ENCODE measurements at places on chromosomes 4 and X. TPM values are rescaled to one million over a fixed set of nuclear protein-coding genes. Genes with fewer than 3 reads are reported as not detected.

The CLDN34 gene
- not detected for polyA plus RNA-seq

The CYSLTR1 gene
- polyA plus RNA-seq = 10.7 TPM

The ARHGAP36 gene
- polyA plus RNA-seq = not detected

The ASMT gene
- polyA plus RNA-seq = 1.2 TPM

The EFHC2 gene
- polyA plus RNA-seq = 0.12 TPM

The MAGEA2 gene
- not detected for polyA plus RNA-seq

The SLC26A1 gene
- polyA plus RNA-seq = not detected

The TACR3 gene
- not detected for polyA plus RNA-seq

The MMRN1 gene
- polyA plus RNA-seq = 0.23 TPM

The BEND2 gene
- polyA plus RNA-seq = not detected

The DUX4 gene
- not detected for polyA plus RNA-seq

The UBQLN2 gene
- polyA plus RNA-seq = 22.4 TPM

The RTL3 gene
- polyA plus RNA-seq = not detected

The FAT4 gene
- polyA plus RNA-seq = not detected

The PCDH10 gene
- polyA plus RNA-seq = not detected

The SATL1 gene
- 0.04 TPM for polyA plus RNA-seq

The GAGE12E gene
- not detected for polyA plus RNA-seq

The EREG gene
- polyA plus RNA-seq = 0.33 TPM

The ENAM gene
- not detected for polyA plus RNA-seq

The TMPRSS11A gene
- polyA plus RNA-seq = not detected

The USP27X gene
- 1.6 TPM for polyA plus RNA-seq

The TRIM61 gene
- 0.16 TPM for polyA plus RNA-seq

The STAP1 gene
- polyA plus RNA-seq = 52.6 TPM

The SULT1B1 gene
- polyA plus RNA-seq = 0.26 TPM

The JCHAIN gene
- polyA plus RNA-seq = 441 TPM

The NHSL2 gene
- polyA plus RNA-seq = 0.16 TPM

The DCTD gene
- 77.1 TPM for polyA plus RNA-seq

The PABPC1L2A gene
- polyA plus RNA-seq = not detected

The RAB39B gene
- polyA plus RNA-seq = 2.0 TPM

The MAGEA12 gene
- not detected for polyA plus RNA-seq

The VSIG1 gene
- polyA plus RNA-seq = 5.4 TPM

The ZNF185 gene
- 2.7 TPM for polyA plus RNA-seq

The ZNF157 gene
- 0.52 TPM for polyA plus RNA-seq

The TLR10 gene
- polyA plus RNA-seq = 24.9 TPM

The CCNA2 gene
- 0.42 TPM for polyA plus RNA-seq

The GABRG1 gene
- not detected for polyA plus RNA-seq

The PNMA3 gene
- 3.8 TPM for polyA plus RNA-seq

The SFRP2 gene
- not detected for polyA plus RNA-seq

The PDCL2 gene
- polyA plus RNA-seq = not detected

The LRP2BP gene
- polyA plus RNA-seq = 0.15 TPM

The FAM13A gene
- polyA plus RNA-seq = 0.51 TPM

The SOX3 gene
- not detected for polyA plus RNA-seq

The REPS2 gene
- polyA plus RNA-seq = 1.3 TPM

The GABRE gene
- polyA plus RNA-seq = not detected

The CYBB gene
- polyA plus RNA-seq = 72.1 TPM

The P2RY4 gene
- polyA plus RNA-seq = 0.14 TPM

The IGSF1 gene
- polyA plus RNA-seq = not detected

The H2AZ1 gene
- polyA plus RNA-seq = 105 TPM

The PFKFB1 gene
- polyA plus RNA-seq = 0.32 TPM

The PDGFC gene
- polyA plus RNA-seq = not detected

The TMEM271 gene
- polyA plus RNA-seq = not detected

The SPP1 gene
- polyA plus RNA-seq = not detected

The DRD5 gene
- not detected for polyA plus RNA-seq

The EXOC1 gene
- 12.6 TPM for polyA plus RNA-seq

The GPR119 gene
- not detected for polyA plus RNA-seq

The TIGD4 gene
- 0.04 TPM for polyA plus RNA-seq

The GABRQ gene
- not detected for polyA plus RNA-seq

The TCP11X2 gene
- not detected for polyA plus RNA-seq

The HAND2 gene
- not detected for polyA plus RNA-seq

All from B cell (primary cell).